Lung microvascular endothelial cell (primary cell): ENCODE measurements at places on chromosomes 1 and 21. TPM values are rescaled to one million over a fixed set of nuclear protein-coding genes. Genes with fewer than 3 reads are reported as not detected.
A peak's percentile ranks its signal among the peaks of the same experiment; 100 is the strongest.

DNA sequence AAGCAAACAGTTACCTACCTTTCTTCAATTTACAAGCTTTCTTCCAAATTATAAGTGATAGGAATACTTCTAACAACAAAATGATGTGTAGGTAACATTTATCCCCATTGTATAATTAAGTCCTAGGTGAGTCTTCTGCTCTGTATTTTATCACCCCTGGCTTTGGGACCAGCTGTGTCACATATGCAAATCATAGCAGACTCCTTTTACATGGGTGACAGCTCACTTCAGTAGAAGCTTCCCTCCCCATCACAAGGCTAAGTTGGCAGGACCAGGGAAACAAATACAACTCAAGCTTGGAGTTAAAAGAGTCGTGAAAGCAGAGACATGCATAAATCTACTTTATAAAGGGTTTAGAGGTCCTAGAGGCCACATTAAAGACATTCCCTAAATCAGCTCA is 121.1 kb upstream of the RUNX1 start:
- no peak for DNase-seq

The ATAD3C gene
- total RNA-seq = under 0.01 TPM in 2 replicates

The PRAMEF33 gene
- not detected in 2 replicates for total RNA-seq

The SUSD4 gene
- total RNA-seq = 0.20 and 0.44 TPM in 2 replicates

The INTS7 gene
- total RNA-seq = 11.8 and 12.9 TPM in 2 replicates

DNA sequence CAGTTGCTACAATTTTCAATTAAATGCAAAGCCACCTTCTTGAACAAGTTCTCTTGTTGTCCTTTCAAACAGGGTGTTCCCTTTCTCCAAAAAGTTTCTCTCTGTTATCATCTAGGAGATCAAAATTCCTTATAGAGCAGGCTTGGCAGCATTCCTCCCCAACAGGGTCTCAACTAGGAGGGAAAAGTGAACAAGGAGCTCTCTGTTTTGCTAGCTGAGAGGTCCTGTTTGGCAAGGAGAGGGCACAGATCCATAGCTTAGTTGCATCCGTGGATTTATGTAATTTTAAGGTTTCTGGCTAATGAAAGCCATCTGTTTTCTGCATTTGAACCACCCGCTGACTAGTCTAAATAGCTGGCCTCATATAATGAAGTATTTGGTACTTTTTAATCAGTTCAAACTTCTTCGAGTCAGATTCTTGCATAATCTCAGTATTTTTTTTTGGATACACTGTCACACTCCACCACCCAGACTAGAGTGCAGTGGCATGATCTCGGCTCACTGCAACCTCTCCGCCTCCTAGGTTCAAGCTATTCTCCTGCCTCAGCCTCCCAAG is 54.0 kb downstream of the APP start:
- DNase-seq = no peak

GRCh38 chr1:166169182-166169581 is 2.4 kb upstream of the FAM78B start:
- DNase-seq = no peak

The PCP4L1 gene
- total RNA-seq = not detected in 2 replicates

GRCh38 chr1:48767975-48768510 is 8.6 kb downstream of the BEND5 start:
- DNase-seq = no peak

The CELA3B gene
- total RNA-seq = under 0.01 TPM in 1 of 2 replicates, not detected in the other

The C1orf115 gene
- total RNA-seq = 44.2 and 92.7 TPM in 2 replicates

DNA sequence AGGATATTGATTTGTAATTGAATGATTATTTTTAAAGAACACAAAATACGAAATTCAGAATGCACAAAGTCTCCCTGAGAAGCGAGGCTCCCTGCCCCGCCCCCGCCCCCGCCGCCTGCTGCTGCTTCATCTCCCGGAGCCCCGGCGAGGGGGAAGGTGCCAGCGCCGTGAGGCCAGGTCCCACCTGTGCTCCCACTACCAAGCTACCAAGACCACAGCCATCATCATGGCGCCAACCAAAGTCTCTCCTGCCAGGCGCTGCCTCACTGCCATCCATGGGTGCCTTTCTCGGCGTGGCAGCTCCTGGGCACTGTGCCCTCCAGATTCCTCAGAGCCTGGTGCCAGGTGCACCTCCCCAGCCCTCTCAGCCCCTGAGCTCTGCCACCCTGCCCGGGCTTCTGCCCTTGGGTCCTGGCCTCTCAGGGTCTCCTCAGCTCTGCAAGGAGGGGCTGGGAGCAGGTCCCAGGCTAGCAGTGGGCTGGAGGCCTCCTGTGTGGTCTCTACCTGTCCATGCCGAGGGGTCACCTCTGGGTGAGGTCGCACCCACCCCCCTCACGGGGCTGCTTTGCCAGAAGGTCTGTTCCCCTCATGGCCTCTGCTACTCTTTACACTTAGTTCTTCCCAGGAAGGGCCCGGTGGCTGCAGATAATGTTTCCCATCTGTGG is 29.4 kb upstream of the TTC34 start:
- no peak for DNase-seq

GRCh38 chr1:223429313-223429731 is 36.1 kb downstream of the CCDC185 start:
- DNase-seq = no peak

GRCh38 chr1:36365381-36365780 is 20.3 kb downstream of the STK40 start:
- no peak for DNase-seq

The ALG6 gene
- total RNA-seq = 13.7 and 17.5 TPM in 2 replicates

The DPT gene
- total RNA-seq = not detected in 2 replicates

- no peak for DNase-seq
These were observed 358.3 kb downstream of the USP25 start for GRCh38 chr21:16088056-16088455.

GRCh38 chr21:45120975-45121374 is 46.6 kb downstream of the ADARB1 start:
- no peak for DNase-seq

DNA sequence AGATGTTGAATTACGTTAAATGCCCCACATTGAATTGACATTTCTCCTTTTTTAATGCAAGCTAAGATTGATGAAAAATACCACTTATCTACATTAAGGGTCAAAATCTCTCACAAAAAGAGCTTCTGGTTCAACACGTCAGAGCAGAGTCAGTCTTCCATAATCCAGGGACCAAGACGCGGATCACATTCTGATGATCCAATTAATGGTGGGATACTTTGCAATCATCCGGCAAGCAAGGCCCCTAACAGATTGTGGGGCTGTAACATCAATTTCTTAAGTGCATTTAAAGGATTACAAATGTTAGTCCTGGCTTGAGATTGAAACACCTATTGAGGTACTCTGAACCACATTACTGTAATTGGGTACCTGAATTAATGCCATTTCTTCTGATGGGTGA is 120.2 kb upstream of the ESRRG start:
- DNase-seq = no peak

- no peak for DNase-seq
These were observed 14.4 kb upstream of the CD101 start for GRCh38 chr1:116987256-116987555.

The ANGEL2 gene
- total RNA-seq = 26.2 and 35.5 TPM in 2 replicates

DNA sequence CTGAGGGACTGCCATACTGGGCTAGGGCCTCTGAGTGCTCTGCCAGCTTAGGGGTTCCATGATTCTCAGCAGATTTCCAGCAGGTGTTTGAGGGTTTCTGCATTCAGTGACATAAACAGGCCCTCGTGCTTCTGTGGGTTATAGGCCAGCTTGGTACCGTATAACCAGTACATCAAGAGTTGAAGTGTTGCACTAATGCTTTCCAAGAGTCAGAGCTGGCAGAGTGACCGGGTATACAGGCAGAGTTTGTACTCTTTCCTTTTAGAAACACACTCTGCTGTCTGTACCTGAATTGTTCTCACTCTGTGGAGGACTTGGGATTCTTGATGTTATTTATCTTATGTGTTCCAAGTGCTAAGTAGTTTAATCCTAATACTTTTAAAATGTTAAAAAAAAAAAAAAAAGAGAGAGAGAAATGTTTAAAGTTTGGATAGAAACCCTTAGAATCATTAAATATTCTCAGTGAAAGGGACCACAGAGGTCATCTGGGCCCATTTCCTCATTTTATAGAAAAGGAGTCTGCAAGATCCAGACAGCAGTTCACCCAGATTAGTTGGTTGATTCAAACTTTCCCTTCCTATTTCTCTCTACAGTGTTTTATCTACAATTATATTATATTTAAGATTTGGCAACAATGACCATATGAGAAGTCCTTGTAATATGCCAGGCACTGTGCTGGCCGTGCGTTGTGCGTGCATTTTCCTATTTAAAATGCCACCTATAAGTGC is 325.8 kb downstream of the KIF26B start:
- no peak for DNase-seq

GRCh38 chr1:151294742-151295462 is 12.8 kb downstream of the ZNF687 start:
- no peak for DNase-seq

DNA sequence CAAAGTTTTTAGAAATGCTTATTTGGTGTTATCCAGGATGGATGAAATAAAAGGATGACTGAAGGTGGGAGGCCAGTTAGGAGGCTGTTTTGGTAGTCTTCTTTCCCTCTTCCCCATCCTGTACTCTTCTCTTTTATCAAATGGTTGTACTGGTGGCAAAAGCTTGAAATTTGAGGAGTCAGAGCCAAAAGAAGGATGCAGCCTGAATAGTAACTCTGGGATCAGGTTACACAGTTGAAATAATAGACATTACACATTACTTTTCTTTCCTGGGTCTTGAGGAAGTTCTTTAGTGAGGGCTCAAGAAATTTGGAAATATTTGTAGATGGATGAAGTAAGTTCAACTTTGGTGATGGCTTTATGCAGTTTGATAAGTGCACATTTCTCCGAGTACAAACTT is 108.6 kb downstream of the GPR52 start:
- no peak for DNase-seq

DNA sequence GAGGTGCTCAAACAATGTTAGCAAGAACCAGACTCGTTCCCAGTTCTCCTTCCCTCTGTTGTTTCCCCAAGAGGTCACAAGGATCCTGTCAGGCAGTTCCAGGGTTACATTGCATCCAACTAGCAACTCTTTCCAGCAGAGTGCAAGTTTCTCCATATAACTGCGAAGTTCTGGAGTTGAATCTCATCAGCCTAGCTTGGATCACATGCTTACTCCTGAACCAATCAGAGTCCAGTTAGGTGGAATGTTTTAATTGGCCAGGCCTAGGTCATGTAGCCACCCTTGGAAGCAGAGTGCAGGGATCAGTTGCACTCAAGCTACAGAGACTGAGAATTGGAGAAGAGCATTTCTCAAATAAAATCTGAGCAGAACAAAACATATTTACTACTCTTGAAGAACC is 15.9 kb upstream of the PIK3R3 start:
- no peak for DNase-seq

GRCh38 chr1:245855846-245856730 is 651.0 kb downstream of the SMYD3 start:
- DNase-seq = no peak

DNA sequence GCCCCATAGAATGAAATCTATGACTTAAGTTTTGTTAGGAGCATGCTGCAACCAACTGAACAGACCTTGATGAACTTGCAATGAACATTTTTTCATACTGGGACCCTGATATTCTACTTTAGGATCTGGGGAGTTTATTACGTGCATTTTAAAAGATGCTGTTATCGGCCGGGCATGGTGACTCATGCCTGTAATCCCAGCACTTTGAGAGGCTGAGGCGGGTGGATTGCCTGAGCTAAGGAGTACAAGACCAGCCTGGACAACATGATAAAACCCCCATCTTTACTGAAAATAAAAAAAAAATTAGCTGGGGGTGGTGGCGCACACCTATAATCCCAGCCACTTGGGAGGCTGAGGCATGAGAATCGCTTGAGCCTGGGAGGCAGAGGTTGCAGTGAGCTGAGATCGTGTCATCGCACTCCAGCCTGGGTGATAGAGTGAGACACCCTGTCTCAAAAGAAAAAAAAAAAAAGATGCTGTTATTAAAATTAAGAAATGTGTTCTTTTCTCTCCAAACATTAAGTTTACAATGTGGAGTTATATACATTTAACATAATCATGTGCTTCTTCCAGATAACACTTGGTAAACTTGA is 7.1 kb downstream of the MPZL1 start:
- no peak for DNase-seq

The DUSP23 gene
- total RNA-seq = 20.7 and 32.5 TPM in 2 replicates

GRCh38 chr1:44460107-44460882 is 55.2 kb downstream of the RNF220 start:
- DNase-seq = no peak

The TRIM67 gene
- not detected in 2 replicates for total RNA-seq

The TMEM200B gene
- 0.20 and 0.22 TPM in 2 replicates for total RNA-seq

GRCh38 chr1:46547481-46548383 is 3.7 kb downstream of the KNCN start:
- peak; percentile 70 for DNase-seq

DNA sequence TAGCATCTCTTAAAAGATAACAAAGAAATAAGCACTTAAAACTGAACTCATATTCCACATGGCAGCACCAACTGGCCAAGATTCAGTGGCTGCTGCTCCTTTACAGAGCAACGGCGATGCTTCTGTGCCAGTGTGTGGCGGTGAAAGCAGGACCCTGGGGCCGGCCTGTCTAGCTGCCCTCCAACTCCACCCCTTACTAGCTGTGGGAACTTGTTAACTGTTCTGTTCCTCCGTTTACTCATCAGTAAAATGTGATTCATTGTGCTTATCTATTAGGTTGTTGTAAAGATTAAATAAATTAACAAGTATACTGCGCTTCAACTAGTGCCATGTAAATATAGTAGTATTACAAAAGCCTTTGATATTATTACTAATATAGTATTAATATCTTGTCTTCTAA is 133.2 kb downstream of the GDAP2 start:
- no peak for DNase-seq

The ZBTB8B gene
- under 0.01 TPM in 2 replicates for total RNA-seq

GRCh38 chr1:60872426-60873054 is 209.8 kb upstream of the NFIA start:
- no peak for DNase-seq

The HSD3B2 gene
- total RNA-seq = not detected in 2 replicates

DNA sequence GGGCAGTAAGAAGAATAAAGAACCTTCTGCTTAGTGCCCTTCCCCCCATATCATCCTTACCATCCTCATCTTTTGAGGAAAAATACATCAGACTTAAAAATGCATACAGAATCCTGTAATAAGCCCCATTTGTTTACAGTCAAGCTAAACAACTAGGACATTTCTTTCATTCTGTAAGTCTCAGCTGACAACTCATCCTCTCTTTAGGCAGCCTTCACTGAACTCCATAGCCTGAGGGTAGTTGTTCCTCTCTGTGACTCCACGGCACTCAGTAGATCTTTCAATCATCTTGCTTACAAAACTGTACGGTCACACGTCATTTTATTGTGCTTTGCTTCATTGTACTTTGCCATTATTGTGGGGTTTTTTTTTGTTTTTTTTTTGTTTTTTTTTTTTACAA is 82.5 kb downstream of the NRIP1 start:
- no peak for DNase-seq

GRCh38 chr1:158149175-158149574 is 31.5 kb upstream of the CD1D start:
- no peak for DNase-seq

The SLC45A1 gene
- total RNA-seq = 0.44 and 1.2 TPM in 2 replicates

GRCh38 chr1:157044326-157044725 is 1.2 kb downstream of the ARHGEF11 start:
- DNase-seq = no peak
